Fibroblast of the aortic adventitia (primary cell): ENCODE measurements at places on chromosomes 5 and 9. TPM values are rescaled to one million over a fixed set of nuclear protein-coding genes. Genes with fewer than 3 reads are reported as not detected.

Gene CDX1
- 0.18 and 0.65 TPM in 2 replicates for total RNA-seq

DNA sequence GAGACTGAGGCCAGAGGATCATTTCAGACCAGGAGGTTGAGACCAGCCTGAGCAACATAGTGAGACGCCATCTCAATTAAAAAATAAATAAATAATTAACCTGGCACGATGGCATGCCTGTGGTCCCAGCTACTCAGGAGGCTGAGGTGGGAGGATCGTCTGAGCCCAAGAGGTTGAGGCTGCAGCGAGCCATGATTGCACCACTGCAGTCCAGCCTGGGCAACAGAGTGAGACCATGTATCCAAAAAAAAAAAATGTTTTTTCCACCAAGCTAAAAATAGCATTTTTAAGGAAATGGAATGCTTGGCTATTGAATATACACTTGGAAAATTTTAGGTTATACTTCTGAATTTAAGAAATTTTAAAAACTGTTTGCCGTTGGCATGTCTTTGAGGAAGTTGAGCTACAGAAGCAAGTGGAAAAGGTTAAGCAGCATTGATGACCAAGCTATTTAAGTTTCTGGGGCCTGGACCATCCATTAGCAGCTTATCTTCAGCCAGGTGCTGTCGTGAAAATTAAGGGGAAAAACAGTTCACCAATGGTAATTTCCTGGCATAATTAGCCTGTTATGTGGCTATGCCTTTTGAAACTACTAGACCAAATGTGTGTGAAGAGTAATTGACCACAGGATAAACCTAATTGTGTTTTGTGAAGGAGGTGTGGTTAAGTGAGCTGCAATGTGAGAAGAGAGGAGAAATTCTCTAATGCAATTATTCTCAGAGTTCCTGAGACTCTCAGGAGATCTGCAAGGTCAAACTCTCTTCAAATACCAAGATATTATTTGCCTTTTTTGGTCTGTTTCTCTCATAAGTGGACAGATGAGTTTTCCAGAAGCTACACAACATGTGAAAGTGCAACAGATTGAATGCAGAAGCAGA is 21.0 kb downstream of the F2R start:
- no peak for DNase-seq

- peak; percentile 73 for DNase-seq
Measured at GRCh38 chr5:98827161-98827560, 53.7 kb downstream of the RGMB start.

DNA sequence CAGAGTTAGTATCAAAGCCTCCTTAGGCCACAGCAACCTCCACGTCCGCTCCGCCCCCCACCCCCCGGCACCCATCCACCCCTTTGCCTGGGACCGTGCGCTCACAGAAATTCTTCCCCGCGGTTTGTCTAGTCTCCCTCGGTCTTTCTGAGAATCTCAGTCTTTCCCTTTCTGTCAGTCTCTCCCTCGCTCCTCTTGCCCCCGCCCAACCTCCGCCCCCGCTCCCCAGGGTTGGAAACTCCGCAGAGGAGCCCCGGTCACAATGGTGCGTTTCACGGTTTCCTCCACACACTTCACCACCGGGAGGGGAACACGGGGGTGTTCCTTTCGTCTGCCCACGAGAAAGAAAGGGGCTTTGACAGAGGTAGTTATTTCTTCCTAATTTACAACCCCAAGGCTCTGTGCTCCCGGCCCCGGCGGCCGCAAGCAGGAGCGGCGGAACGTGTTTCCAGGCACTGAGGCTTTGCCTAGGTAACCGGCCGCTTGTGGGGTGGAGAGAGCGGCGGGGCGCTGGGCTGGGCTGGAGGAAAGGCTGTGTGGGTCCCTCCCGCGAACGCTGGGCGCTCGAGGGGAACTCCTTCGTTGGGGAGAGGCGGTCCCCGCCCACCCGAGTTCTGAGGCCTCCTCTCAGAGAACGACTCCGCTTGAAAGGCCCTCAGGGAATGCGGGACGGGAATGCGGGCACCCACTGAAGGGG is 2.1 kb downstream of the NR4A3 start:
- DNase-seq = no peak

Gene TMEM215
- total RNA-seq = not detected in 2 replicates

- no peak for DNase-seq
Measured at GRCh38 chr5:106189121-106189809, 1481.5 kb downstream of the EFNA5 start.

Gene TRUB2
- total RNA-seq = 13.6 and 26.2 TPM in 2 replicates

DNA sequence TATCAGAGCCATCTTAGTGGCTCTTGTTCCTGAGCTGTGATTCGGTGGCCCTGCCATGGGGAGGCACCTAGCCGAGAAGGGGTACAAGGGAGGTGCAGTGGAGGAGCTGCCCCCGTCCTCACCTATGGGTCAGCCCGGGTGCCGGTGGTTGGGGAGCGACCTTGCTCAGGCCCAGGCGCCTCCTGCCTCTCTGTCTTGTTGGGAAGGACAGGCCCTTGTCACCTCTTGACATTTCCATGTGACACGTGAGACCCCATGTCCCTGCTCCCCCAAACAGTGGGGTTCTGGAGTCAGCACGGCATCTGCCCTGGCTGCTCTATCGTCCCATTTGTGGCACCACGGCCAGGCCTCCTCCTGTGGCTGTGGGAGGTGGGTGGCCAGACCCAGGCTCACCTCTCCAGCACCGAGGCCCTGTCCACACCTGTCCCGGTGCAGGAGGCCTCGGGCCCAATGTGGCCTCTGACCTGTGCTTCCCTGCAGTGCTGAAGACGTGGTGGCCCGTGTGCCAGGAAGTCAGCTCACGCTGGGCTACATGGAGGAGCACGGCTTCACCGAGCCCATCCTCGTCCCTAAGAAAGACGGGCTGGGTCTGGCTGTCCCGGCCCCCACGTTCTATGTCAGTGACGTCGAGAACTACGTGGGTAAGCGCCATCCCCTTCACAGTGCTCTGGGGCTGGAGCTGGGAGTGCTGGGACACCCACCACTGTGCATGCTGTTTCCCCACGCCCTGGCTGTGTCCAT is 68.9 kb downstream of the PHF2 start:
- DNase-seq = no peak

GRCh38 chr9:126705767-126706697 is 92.3 kb downstream of the LMX1B start:
- peak; percentile 16 for DNase-seq

- DNase-seq = no peak
Measured at GRCh38 chr9:3528451-3528850, 2.6 kb upstream of the RFX3 start.

Gene HMMR
- 1.2 and 37.2 TPM in 2 replicates for total RNA-seq

DNA sequence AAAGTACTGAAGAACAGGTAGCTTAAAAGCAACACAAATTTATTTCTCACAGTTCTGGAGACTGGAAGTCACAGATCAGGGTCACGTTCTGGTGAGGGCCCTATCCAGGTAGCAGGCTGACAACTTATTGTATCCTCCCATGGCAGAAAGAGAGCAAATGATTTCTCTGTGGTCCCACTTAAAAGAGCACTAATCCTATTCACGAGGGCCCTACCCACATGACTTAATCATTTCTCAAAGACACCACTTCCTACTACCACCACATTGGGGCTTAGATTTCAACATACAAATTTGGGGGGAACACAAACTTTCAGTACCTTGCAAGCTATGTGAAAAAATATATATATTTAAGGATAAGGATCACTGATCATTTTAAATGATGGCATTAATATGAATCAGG is 75.8 kb upstream of the PPP1R2B start:
- no peak for DNase-seq

- DNase-seq = peak; percentile 54
Measured at GRCh38 chr9:127166651-127167524, 44.5 kb upstream of the ANGPTL2 start.

DNA sequence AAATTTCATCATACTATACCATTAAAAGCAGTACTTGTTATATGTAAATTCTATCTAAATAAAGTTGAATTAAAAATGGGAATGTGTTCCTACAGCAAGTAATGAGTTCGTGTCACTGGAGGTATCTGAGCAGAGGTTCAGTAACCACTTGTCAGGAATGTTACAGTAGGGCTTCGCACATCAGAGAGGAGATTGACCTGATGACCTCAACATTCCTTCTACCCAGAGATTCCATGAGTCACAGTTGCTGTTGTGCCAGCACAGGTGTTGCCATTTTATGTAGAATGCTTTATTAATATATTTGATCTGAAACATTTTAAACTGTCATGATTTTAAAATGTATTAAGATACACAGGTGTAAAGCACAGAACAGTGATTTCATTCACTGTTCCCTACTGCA is 60.3 kb downstream of the STX17 start:
- peak; percentile 4 for DNase-seq

DNA sequence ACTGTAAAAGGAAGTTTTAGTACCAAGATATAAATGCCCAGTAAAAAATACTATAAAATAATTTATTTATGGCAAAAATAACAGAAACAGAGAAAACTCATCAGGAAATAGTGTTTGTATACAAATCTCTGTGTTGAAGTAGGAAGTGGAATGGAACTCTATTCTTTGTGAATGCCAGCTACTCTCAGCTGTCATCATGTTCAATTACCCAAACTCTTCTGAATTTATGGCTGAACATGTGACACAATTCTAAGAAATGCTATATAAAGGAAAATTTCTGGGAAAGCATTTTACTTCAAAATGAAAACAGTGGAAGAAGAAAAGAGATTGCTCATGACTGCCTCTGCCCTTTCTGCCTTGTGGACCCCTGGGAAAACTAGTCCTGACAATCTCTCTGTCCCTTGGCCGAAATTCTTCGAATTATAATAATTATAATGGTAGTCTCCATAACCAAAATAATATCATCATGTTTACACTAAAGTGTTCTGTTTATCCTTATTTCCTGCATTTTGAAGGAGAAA is 522.3 kb upstream of the ST8SIA4 start:
- peak; percentile 31 for DNase-seq

Gene SKP1
- 271 and 349 TPM in 2 replicates for total RNA-seq

DNA sequence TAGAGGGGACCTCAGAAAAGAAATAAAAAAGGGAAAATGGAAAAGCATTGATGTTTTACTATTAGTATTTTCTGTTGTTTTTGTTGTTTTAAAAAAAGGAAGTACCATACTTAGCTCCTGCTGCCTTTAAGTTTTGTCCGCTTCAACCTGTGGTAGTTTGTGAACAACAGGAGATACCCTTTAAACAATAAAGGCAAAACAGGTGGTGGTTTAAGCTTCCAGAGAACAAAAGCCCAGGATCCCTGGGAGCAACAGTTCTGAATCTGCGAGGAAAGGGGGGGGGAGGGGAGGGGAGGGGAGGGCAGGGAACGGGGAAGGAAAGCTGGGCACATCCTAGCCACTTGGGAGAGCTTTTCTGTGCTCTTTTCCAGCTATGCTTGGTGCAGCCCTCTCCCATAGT is 2.1 kb upstream of the PSIP1 start:
- no peak for DNase-seq

- no peak for DNase-seq
Measured at GRCh38 chr5:131505237-131505908, 129.7 kb downstream of the RAPGEF6 start.

Gene OR1L8
- 0.08 TPM in 1 of 2 replicates, not detected in the other for total RNA-seq

DNA sequence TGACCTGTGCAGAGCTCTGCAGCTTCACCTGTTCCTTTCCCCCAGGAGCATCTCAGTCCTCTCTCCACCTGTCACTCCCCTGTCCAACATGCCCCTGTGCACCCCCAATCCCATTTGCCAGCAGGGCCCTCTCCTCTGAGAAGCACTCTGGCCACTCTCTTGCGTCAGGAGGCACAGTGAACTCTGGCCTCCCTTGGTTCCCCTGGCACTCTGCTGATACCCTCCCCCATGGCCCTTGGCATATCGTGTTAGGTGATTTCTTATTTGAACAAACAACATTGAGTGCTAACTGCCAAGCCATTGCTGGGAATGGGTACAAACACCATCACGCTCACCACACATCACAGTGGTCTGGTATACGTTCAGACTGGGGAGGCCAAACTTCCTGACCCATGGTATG is 20.9 kb upstream of the TNIP1 start:
- no peak for DNase-seq

Gene GARIN3
- total RNA-seq = not detected in 2 replicates

DNA sequence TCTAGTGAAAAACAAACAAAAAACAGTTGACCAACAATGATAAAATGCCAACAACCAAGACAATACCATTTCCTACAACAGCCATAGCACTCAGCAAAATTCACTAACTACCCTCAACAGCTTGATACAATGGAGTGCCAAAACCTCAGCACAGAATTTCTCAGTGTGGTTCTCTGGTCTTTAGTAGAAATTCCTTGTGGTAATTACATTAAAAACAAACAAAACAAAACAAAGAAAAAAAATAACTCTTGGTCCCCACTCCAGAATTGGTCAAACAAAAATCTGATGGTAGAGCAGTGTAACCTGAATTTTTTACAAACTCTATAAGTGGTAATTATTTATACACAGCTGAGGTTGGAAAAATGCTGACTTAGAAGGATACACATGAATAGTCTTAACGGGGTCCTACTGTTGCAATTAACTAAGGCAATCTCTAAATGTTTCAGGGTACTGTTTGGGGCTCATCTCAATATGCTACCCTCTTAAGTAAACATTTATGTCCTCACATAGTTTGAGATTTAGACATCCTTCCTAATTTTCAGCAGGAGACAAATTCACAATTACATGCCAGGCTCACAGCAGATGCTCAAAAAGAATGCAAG is 13.8 kb downstream of the CSNK1A1 start:
- no peak for DNase-seq

DNA sequence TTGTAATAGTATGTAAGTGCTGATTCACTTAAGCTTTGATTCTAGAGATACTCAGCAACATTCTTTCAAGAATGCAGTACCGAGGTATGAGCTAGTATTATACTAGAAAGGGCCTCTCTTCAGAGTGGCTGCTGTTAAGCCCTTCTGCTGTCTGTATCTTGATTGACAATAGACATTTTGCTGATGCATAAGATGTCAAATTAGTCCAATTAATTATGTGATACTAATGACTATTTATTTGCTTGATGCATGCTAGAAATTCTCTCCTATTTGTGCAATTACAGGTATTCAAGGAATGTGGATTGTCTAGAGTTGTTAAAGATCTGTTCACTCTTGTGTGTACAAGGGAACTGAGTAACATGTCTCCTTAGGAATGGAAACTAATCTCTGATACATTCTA is 92.3 kb upstream of the PTGER4 start:
- DNase-seq = no peak

DNA sequence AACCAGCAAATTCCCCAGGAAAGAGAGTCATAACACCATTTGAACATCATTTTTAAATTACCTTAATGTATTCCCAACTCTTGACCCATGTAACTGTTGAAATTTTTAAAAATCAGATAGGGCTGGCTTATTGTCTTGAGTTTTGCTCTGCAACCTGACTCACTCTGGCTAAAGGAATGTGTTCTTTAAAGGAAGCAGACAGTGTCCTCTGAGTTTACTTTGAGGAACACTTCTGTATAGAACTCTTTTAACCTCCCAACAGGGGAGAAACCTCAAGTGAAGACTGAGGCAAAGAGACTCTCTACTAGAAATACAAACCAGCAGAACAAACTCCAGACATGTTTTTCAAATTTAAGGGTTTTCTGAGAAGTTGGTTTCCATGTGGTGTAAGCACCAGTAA is 248.9 kb downstream of the CWC27 start:
- peak; percentile 58 for DNase-seq

Gene NRARP
- 0.09 TPM in 1 of 2 replicates, not detected in the other for total RNA-seq

DNA sequence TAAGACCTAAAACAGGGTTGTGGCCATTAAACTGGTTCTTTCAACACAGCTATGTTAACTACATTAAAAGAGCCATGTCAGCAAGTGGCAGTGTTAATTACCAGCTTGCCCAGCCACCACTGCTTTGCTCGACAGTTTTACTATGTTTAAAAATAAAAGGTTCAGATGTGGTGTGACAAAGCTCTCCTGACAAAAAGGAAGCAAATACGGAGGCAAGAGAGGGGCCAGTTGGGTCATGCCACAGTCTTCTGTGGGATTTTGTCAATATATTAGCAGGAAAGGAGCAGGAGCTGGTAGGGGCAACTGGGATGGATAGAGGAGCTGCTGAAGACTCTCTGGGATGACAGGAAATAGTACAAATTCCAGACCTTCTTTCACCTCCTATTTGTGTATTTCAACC is 113.5 kb upstream of the PCA3 start:
- DNase-seq = no peak

Gene GMCL2
- total RNA-seq = not detected in 2 replicates

Gene IFNE
- total RNA-seq = 4.5 and 18.3 TPM in 2 replicates
